ENCODE measurements at places on chromosomes 5 and 9.

DNA sequence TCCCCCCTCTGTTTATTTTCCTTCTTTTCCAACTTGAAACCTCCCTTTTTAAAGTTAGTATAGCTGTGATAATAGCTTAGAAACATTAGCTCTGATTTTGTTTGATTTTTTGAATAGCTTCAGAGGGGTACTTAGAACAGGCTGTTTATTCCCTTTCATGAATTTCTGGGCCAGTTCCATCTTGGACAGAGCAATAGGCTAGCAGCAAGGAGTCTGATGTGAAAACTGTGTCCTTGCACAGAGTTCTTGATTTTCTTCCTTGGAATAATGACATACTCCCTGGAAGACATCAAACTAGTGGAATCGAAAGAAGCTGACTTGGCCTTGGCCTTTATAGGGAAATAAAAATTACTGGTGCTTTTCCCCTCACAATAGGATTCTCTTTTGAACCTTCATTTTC, 32.9 kb downstream of the NTRK2 start:
- DNase-seq = no peak

- no peak for DNase-seq
These were observed 42.3 kb upstream of the SMAD5 start for GRCh38 chr5:136090319-136090718.

- DNase-seq = no peak
These were observed 131.3 kb downstream of the ZDHHC21 start for GRCh38 chr9:14561929-14562405.

DNA sequence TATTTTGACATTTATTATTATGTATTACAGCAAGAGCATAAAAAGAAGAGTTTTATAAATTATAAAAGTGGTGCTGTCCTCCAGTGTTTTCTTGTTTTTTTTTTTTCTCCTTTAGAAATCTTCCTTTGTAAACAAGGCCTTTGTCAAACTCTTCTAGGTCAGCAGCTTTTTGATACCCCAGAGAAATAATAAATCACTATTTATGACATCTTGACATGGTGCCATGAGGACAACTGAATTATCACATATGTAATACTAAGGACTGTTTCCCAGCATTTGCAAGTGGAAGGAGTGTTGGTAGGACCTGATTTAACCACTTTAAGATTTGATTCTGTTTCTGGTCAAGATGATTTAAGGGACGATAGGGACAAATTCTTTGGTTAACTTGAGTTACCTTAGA, 4.6 kb downstream of the SMARCA2 start:
- no peak for DNase-seq

DNA sequence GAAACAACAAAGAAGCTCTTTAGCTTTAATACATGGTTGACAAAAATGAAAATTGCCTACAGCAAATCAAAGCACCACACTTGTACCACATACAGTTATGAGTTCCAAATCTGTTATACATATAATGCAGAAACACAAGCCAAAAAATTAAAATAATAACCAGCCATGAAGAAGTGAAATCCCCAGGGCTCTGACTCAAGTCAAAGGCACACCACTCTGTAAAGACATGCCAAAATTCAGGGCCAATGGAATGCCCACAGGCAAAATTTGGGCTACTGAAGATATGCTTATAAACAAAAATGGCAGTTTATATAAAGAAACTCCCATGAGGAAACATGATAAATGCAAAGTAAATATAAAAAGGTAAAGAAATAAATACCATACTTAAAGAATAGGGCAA, 29.0 kb downstream of the THBS4 start:
- DNase-seq = no peak

- no peak for DNase-seq
These were observed 22.4 kb upstream of the SMIM15 start for GRCh38 chr5:61184708-61185107.

GRCh38 chr5:113237893-113238292, 196.9 kb downstream of the TSSK1B start:
- no peak for DNase-seq

DNA sequence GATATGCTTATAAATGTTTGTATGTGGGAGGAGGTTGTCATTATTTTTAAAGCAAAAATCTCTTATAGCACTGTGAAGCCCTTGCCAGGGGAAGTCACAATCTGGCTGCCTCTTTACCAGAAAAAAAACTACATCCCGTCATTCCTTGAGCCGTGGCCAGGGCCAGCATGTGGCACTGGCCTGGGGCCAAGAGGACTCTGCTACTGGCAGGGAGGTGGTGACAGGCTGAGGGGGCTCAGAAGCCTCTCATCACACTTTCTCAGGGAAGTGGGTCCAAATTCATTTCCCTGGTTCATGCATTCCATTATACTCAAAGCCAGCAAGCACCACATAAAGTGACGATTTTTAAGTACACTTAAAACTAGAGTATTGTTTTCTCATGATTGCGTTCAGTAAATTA, 457.3 kb downstream of the ZNF608 start:
- no peak for DNase-seq

DNA sequence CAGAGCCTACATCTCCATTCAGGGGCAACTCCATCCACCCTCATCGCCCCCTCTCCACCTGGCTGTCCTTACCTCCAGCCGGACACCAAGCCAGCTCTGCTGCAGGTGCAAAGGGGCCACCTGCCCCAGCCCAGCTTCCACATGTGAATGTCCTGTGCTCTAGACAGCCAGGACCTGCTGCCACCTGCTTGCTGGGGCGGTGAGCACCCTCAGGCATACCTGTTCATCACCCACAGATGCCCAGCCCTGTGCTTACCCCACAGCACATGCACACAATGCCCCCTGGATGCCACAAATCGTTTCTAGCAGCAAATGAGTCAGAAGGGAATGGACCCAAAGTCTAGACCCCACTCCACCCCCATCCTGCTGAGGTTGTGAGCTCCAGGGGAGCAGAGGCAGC, 13.3 kb upstream of the NKD2 start:
- no peak for DNase-seq

DNA sequence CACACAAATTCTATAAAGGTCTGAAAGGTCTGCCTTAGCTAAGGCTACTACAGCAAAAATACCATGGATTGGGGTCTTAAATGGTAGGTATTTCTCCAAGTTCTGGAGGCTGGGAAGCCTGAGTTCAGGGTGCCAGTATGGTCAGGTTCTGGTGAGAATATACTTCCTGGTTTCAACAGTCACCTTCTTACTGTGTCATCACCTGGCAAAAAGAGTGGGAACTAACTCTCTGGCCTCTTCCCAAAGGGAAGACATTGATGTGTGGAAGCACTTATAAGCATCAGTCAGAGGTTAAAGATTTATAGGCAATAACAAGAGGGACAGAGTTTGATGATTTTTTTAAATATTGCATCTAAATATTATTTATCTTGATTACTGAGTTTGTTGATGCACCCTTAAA, 53.0 kb downstream of the ZNF622 start:
- no peak for DNase-seq

DNA sequence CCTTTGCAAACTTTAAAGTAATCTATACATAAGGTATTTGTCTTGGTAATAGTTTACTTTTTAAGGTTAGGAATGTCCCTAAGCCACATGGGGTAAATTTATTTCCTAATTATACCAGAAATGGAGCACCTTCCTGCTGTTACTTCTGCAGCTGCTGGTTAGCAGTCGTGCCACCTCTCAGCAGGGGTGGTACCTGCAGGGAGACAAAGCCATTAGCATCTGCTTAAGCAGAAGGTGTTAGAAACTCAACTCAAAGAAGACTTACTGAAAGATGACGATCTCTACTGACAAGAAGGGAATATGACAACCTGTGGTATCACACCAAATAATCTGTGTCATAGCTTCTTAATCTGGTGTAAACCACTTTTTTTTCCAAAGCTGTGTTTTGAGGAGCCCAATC, 173.7 kb downstream of the BRINP1 start:
- no peak for DNase-seq

DNA sequence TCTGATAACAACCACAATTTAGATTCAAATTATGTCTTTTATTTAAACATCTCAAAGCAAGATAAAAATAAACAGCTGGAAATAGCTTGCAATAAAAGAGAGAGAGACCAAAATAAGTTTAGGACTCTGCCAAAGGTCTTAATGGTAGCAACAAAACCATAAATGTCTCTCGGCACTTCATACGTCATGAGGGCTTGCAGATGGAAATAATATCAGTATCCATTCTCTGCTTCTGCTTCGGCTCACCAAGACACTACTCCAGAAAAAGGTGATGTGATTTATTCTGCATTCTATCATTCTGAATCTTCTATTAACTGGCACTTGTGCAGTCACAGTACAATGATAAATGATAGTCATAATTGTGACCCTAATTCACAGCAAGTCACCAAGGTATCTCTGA, 56.1 kb downstream of the EBF1 start:
- DNase-seq = no peak

GRCh38 chr5:83633285-83633684, 87.4 kb downstream of the HAPLN1 start:
- DNase-seq = no peak

- DNase-seq = no peak
These were observed 57.2 kb downstream of the WDR70 start for GRCh38 chr5:37436146-37436934.

DNA sequence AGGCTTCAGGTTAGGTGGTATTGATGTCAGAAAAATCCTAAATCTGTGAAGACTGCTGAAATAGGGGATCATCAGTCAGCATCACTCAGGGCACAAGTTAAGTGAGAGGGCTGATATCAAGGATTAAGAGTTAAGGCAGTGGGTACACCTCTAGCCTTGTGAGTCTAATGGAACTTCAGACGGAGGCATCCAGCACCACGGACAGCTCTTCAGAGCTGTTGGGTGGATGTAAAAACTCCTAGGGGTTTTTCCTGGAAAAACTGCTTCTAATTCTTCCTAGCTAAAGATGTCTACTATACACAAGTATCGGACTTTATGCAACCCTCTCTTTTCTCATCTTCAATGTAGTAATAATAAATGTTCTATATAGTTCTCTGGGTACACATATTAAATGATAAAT, 165.9 kb downstream of the SH3GL2 start:
- no peak for DNase-seq

GRCh38 chr5:143889986-143890385, 78.0 kb downstream of the HMHB1 start:
- DNase-seq = no peak

GRCh38 chr5:112401924-112402323, 17.2 kb downstream of the EPB41L4A start:
- DNase-seq = no peak

DNA sequence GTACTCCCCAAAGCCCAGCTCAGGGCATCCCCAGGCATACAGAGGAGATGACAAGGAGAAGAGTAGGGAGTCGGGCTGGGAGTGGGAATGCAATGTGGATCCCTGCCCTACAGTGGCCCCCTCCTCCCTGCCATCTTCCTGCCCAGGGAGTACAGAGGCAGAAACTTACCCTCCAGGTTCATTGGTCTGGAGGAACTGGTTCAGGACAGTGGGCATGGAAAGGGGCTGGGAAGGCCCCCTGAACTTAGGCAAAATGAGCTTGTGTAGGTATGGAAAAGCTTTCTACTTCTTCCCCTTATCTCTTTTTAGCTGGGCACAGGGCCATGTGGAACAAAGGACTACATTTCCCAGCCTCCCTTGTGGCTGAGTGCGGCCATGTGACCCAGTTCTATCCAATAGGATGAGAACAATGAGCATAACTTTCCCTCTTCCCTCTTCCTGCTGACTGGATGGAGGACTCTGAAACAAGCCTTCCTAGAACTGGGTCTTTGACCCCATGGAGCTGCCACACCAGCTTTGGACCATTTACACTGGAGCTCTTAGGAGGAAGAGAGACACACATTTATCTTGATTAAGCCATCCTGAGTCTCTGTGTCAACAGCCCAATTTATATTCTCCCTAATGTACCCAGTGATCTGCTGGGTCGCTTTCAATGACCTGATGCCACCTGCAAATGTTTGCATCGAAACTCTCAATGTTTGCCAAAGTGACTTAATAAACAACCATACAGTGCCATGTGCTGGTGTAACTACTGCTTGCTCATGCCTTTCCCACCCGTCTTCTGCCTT, 25.0 kb upstream of the HMCN2 start:
- DNase-seq = no peak

DNA sequence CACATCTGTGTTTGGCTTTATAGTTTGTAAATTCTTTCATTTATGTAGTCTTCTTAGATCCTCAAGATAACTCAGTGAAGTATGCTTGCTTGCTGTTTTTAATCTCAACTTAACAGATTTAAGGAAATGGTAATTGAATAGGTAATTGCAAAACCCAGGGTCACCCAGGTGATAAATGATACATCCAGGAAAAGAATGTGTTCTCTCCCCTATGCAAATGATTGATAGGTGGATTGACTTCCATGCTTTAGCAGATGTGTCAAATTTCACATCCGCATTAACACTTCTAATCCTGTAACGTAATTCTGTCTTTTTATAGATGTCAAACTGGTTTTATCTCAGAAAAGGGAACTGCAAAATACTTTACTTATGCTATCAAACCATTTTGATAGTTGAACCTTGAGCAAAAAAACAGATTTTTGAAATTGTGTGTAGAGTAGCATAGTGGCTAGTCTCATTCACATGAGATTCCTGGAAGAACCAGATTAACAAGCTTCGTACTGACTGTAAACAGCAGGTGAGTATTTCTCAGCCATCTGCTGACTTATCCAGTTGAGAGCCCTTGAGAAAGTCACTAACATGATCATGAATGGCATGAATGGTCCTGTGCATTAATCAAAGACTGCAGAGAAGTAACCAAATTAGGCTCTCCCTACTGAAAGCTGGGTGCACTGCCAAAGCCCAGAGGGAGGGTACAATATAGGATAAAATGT, 86.7 kb upstream of the PAM start:
- no peak for DNase-seq

DNA sequence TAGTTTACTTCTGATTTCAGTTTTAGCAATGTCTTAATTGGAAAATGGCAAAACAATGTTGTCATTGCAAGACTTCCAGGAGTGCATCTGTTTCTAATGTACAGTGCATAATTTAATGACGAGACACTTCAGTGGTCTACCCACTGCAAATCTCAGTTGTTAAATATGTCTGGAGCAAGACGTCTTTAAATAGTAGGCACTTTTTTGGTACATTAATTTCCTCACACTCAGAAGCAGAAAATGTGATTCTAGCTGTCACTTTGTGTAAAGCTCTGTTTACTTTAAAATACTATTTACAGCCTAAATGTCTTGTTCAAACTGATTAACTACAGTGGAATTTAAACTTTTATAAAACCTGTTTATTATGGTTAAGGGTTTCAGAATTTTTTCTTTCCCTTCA, 815.5 kb downstream of the TLE1 start:
- DNase-seq = no peak

GRCh38 chr5:59843511-59844213, 49.9 kb downstream of the PDE4D start:
- DNase-seq = no peak

GRCh38 chr5:176646707-176647029, 616 bp upstream of the TSPAN17 start:
- DNase-seq = no peak

GRCh38 chr9:472479-473075, 257.9 kb downstream of the DOCK8 start:
- DNase-seq = no peak

GRCh38 chr9:94875300-94876020, 149.0 kb downstream of the AOPEP start:
- no peak for DNase-seq

DNA sequence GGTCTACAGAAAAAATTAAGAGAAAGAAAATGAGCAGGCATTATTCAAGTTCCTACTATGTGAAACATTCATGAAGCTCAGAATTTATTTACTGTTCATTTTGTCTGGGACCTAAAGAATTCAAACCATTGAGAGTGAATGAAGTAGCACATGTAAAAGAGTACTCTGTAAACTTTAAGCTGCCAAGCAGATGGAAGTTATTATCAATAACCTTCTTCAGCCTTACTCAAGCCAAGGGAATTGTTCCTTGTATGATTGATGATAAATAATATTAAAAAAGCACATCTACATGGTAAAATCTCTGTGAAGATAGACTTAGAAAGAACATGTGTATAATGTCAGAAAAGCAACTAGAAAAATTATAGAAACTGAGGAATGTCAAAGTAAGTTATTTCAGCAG, 17.8 kb upstream of the GLIS3 start:
- DNase-seq = no peak

All from stimulated activated CD8-positive, alpha-beta memory T cell treated with anti-CD3 and anti-CD28 coated beads, Interleukin-15, amount 100 ng/mL, for 4 hours (primary cell).